HEK293T (cell line): ENCODE measurements at places on chromosomes 6 and 20.

GRCh38 chr6:147508042-147508865, at the start of gene SAMD5:
SAMD5 (plus strand) TSS chr6:147508690; CDS start chr6:147508929, 239 bp downstream.
- DNase-seq = peak; percentile 87

DNA sequence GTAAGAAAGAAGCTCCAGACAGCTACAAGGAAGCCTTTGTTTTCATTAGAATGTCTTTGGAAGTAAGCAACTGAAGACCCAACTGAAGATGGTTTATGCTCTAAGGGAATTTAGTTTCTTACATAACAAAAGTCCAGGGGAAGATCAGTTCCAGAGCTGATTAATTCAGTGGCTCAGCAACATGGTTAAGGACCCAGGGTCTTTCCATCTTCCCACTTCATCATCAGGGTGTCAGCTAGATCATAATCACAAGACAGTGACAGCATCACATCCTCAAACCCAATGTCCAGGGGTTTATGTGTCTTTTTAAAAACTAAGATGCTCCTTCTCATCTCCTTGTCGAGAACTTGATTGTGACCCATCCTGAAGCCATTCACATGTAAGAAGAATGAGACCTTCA, 119.7 kb upstream of the PRDM1 start:
- DNase-seq = no peak

GRCh38 chr20:1402149-1402548, 9.3 kb upstream of the FKBP1A start:
- no peak for DNase-seq

- DNase-seq = no peak
Measured at GRCh38 chr6:6484681-6485080, 103.8 kb upstream of the LY86 start.

- DNase-seq = no peak
Measured at GRCh38 chr20:6582449-6582848, 185.0 kb upstream of the BMP2 start.

DNA sequence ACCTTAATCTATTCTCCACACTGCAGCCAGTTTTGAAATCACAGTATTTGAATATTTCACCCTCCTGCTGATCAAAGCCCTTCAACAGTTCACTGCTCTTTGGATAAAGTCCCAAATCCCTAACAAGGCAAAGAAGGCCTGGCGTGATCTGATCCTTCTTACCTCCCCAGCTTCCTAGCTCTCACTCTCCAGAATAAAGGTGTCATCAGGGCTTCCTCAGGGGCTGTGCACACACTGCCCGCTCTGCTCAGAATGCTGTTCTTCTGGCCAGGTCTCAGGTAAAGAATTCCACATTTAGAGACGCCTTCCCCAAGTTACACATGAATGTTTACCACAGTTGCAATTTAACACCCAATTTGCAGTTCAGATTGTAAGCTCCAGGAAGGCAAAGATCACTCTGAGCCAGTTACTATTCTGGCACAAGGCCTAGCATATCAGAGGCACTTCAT, 58.9 kb upstream of the MCM9 start:
- DNase-seq = no peak

DNA sequence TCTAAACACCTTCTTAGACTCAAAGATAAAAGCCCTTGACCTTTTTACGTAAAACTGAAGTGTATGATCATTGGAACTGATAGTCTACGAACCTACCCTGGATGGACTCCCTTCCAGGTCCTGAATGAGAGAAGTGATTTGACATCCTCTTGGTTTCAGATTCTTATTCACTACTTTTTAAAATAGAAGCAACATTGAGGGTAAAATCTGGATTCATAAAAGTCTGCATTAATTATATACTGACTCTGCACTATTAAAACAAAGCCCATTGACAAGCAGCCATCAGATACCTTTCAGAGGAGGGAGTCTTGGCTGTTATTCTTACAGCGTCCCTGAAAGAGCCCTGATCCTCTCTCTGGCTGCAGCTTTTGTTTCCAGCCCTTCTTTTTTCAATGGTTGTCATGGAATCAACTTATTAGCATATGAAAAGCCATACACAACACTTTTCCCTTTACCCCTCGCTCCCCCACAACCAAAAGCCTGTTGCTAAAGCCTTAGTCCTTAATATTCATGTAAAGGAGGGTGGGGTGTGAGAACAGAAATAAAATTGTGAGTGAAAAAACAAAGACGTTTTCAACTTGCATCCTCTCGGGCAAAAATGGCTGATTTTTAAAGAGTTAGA, 270.0 kb upstream of the MARCKS start:
- DNase-seq = no peak

DNA sequence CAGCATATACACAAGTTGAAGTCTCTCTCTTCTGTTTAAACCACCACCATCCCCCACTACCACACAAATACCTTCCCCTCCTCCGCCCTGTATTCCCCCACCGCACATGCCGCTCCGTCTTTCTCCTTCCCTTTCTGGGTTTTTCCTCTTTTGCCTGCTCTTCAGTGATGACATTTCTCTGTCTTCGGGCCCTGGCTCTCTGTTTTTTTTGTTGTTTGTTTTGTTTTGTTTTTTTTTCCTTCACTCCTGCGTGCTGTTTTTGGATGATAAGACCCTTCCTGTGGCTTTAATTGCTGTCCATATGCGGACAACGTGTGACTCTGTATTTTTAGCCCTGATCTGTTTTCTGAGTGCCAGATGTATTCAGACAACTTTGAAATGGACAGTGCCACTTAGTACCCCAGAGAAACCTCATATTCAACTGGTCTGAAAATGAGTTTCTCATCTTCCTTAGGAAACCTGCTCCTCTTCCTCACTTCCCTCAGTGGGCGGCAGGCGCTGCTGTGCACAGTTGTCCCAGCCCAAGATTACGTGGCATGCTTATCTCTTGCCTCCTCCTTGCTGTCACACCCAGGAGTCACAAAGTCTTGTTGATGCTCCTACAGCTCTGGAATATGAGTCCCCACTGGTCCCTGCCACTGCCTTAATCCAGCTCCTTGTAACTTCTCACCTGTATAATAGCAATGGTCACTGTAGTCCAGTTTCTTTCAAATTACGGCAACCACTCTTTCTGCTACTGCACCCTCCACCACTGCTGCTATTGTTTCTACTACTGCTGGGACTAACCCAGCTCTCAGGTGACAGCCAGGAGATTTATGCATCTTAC, 8.2 kb downstream of the PPP1R14C start:
- DNase-seq = no peak

DNA sequence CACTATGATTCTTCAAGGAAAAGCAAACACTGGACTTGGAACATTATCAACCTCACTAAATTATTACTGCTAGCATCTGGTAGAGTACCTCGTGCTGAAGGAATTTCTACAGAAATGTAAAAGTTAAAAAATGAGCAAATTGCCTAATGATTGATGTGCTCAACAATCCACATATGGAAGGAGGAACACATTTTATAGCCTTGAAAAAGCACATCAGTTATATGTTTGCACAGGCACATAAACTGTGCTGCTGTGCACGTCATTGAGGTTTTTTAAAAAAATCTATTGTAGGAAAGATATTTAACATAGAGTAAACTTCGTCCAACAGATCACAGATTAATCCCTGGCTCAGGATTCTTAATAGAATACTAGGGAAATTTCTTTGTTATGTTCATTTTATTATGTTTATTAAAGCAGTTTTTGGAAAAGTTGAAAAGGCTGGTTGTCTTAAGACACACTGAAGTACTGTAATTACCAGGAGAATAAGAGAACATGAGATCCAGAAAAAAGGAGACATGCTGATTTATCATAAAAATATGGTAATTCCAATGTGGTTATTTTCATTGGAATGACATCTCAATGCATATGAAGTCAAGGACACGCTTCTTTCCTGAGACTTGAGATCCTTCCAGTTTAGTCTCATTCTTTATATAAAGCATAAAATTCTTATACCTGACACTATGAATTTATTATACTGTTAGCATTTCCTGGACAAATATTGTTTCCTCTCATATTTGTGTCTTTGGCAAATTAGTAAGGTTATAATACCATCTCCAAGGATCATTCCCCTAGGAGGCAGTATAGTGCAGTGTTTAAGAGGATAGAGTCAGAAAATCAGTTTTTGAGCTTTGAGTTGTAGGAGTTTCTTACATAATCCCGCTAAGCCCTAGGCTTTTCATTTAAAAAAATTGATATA, 511.1 kb downstream of the TENT5A start:
- peak; percentile 6 for DNase-seq

DNA sequence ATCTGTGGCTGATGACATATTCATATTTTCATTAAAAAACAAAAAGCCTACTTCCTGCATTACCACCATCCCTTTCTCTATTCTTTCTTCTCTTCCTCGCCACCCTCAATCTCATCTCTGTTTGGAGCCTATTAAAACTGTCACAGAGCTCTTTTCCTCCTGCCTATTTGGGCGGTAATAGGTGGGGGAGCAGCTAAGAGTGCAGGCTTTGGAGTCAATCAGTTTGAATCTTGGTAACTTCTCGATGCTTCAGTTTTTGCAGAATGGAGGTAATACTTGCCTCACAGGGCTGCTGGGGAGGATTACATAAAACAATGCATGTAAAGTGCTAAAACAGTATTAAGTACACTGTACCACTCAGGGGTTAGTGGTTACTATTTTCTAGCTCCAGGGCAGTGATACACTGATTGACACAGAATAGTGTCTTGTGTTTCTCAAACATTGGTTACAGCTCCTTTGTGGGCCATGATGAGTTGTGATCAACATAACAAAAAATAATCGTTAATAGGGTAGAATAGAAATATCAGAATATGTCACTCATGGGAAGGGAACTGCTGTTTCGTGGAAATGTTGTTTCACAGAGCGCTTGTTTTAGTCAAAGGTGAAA, 14.0 kb downstream of the GCLC start:
- no peak for DNase-seq

DNA sequence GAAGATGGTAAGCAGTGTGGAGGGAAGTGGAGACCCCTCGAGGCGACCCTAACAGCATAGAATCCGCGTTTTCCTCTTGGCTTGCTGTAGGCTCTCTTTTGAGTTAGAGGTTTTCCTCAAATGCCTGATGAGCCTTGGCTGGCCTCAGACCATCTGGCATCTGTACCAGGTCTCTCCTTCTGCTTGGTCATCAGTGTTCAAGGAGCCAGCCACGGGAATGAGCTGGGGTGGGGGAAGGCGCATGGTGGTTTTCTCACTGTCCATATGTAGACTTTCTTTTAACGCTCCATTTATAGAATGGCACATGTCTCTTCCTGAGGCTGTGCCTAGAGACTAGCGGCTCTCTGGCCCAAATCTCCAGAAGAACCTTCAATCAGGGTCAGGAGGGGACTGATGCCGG, 8.1 kb upstream of the GUCA1A start:
- DNase-seq = no peak

- DNase-seq = no peak
Measured at GRCh38 chr6:150999107-150999506, 133.6 kb downstream of the MTHFD1L start.

- DNase-seq = peak; percentile 63
Measured at GRCh38 chr20:60262967-60263603, 304.9 kb downstream of the CDH26 start.

GRCh38 chr6:155177363-155177961, 86.4 kb upstream of the CLDN20 start:
- DNase-seq = peak; percentile 48

DNA sequence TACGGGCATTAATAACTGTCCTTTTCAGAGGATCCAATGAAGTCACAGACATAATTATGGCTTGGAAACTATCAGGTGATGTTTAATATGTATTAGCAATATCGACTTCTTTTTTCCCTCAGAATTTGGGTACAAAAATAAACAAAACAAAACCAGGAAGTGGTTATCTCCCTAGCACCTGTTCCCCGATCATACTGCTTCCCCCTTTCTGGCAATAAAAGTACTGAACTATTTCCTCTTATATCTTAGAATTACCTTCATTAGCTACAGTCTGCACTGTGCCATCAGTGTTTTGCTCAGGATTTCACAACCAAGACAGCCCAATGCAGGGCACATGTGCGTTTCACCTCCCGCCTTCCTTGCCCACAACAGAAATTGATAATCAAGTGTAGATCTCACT, 216.9 kb upstream of the BTBD3 start:
- DNase-seq = no peak

- DNase-seq = no peak
Measured at GRCh38 chr20:57794600-57795341, 85.0 kb upstream of the PMEPA1 start.

DNA sequence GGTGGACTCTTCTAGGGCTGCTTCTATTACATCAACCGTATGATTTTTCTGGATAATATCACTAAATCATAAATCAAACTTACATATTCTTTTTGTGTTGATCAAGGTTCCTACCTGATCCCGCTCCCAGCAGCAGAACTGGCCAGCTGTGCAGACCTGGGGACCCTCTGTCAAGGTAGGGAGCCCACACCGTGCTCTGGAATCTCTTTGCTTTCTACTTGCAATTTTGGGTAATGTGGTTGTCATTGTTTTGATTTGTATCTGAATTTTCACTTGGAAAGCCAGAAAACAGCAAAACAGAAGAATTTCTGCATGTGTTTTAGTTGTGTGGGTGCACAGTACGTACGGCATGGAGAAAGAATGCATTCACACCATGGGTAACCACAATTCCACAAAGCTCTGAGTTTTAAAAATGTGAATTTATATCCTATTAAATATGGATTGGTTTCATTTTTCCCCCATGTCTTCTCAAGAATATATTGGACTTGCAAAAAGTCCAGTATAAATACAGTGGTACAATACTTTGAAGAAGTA, 80.1 kb downstream of the ADGRG6 start:
- no peak for DNase-seq

DNA sequence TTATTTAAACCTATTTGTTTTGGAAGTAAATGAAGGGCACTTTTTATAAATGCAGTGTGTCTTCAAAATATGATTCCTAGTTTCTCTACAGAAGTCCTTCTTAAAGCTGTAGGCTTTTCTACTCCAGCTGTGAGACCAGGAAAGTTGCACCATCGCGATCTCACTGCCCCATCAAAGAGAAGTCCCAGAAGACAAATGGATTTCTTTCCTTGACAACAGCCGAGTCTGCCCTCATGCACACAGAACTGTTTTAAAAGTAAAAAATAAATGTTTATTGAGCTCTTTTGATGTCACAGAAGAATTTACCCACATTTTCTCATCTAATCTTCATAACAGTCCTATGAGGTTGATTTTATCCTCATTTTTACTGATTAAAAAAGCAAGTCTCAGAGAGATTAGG, 324.4 kb upstream of the NT5E start:
- DNase-seq = no peak

DNA sequence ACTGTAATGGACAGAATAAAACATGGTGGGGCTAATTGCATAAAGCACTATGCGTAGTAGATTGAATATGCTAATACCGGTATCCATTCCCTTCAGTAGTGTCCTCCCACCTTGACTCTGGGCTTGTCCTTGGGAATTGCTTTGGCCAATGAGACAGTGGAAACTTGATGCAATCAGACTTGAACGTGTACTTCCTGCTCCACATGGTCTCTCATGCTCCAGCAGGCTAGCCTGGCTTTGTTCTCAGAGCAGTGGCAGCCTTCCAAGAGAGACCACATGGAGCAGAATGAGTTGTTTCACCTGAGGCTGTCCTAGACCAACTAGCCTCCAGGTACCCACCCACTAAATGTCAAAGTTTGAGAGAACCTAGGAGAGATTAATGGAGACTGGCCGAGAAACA, 37.0 kb upstream of the BTBD3 start:
- no peak for DNase-seq

GRCh38 chr6:296151-297122, 4.2 kb downstream of the DUSP22 start:
- no peak for DNase-seq
